ENCODE measurements at places on chromosomes 2 and 18.
A peak's percentile ranks its signal among the peaks of the same experiment; 100 is the strongest.

DNA sequence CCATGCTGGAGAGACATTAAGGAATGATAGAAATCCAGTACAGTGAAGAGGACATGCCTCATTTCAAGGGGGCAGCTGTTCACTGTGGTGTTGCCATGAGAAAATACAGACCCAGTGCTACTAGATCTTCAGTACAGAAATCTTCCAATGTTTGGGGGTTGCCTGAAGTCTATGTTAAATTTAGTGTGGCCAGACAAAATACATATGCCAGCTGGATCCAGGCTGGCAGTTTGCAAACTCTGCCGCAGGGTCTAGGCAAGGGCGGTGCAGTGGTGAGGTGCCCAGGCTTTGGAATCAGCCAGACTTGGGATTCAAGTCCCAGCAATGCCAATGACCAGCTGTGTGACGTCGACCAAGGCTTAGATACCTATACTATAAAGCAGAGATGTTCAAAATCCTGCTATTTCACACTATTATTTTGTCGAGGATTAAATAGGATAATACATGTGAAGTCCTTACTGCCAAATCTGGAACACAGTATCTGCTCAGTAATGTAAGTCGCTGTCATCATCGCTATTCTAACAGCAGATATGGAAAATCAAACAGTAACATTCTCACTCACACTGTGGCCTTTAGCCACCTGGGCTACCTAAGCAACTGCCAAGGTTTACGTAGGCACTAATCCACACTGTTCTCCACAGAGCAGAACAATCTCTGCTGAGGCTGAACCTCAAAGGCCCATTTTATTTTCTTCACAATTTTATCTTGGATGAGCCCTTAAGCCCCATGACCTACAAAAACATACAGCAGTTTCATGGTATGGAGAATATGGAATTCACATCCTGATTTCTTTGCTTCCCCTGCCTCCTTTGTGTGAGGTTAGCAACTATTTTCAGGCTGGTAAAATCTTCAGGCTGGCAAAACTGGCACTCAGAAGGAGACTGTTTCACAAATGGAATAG, 5.9 kb upstream of the TMSB10 start:
- DNase-seq: no peak

DNA sequence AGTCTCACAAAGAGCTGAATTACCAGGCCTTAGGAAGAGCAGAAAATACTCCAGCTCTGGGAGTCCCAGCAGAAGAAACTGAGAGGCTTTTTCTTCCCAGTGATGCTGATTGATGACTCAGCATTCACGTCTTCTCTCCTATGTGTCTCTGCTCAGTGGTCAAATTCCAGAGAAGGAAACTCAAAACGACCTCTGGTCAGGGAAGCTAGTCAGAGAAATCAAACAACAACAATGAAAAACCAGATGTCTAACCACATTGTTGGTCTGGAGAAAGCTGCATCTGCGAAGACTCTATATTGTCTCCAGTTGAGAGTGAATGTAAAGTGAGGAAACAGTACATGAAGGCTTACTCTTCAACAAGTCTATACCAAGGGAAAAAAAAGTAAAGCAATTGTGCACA, 28.6 kb upstream of the CERS6 start:
- DNase-seq: no peak

DNA sequence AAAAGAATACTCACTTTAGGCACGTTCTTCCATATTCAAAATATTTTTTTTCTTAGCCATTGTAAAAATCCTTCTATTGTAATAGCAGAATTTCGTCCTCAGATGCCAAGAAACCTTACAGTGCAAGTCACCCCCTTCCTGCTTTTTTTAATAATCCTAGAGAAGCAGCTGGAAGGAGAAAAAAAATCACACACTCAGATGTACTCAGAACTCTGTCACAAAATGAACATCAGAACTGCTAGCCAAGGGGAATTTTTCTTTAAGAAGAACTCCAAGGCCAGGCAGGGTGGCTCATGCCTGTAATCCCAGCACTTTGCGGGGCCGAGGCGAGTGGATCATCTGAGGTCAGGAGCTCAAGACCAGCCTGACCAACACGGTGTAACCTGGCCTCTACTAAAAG, 127.3 kb upstream of the SPATS2L start:
- no peak for DNase-seq

GRCh38 chr2:158511706-158512105, 55.0 kb downstream of the PKP4 start:
- DNase-seq: no peak

- no peak for DNase-seq
Measured at GRCh38 chr2:121078899-121079298, 206.1 kb downstream of the TFCP2L1 start.

- DNase-seq: peak; percentile 38
Measured at GRCh38 chr18:44579028-44579702, 101.5 kb upstream of the SETBP1 start.

- DNase-seq: no peak
Measured at GRCh38 chr18:79632765-79633164, 46.8 kb upstream of the CTDP1 start.

GRCh38 chr2:149213764-149214493, 116.5 kb upstream of the LYPD6 start:
- no peak for DNase-seq

GRCh38 chr18:56121669-56122068, 516.7 kb downstream of the TXNL1 start:
- DNase-seq: no peak

DNA sequence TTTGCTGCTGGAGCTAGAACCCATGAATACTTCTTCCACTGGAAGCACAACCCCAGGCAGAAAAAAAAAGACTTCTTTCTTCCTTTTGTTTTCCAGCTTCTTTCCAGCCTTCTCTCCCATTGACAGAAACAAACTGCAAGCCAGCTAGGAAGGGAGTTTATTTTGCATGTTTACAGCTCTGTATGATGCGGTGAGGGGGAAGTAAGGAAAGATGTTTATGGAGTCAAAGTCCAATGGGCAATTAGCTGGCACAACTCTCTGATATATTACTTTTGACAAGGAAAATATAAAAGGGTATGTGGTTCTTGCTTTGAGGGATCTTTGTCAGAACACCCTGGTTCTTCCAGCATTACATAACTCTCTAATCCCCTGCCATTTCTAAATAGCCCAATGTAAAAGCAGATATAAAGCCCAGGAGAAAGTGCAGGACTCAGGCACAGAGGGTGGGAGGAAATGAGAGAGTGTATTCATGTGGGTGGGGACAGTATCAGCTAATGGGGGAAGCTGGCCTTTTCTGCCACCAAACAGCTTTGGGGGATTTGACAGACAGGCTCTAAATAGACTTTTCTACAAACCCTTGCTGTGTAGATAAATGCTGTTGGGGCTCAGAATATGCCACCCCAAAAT, 9.3 kb upstream of the NMS start:
- no peak for DNase-seq

DNA sequence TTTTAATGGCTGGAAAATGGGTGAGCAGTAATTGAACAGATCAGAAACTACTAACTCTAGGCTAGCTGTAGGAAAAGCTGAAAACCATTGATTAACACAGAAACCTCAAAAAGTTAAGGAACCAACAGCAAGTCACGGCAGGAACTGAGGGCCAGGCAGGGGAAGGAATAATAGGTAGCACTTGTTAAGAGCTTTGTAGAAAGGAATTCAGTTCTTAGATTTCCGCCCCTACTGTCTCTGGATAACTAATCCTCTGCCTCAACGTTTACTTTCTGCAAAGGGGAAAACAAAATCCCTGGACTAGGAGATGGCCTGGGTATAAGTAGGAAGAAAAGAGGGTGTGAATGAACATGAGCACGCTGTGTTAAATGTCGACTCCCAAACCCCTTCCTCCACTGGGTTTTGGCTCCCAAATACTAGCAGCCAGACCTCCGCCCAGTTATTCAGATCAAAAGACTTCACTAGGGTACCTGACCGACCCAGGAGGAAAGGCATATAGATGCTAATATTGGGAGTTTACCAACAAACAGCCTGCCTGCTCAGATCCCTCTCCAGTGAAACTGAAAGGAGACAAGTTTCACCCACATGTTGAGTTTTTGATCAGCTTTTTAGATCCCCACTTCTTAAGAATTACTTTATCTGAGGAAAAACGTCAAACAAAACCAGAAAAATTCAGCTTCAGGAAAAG, 12.4 kb downstream of the SMAD2 start:
- no peak for DNase-seq

DNA sequence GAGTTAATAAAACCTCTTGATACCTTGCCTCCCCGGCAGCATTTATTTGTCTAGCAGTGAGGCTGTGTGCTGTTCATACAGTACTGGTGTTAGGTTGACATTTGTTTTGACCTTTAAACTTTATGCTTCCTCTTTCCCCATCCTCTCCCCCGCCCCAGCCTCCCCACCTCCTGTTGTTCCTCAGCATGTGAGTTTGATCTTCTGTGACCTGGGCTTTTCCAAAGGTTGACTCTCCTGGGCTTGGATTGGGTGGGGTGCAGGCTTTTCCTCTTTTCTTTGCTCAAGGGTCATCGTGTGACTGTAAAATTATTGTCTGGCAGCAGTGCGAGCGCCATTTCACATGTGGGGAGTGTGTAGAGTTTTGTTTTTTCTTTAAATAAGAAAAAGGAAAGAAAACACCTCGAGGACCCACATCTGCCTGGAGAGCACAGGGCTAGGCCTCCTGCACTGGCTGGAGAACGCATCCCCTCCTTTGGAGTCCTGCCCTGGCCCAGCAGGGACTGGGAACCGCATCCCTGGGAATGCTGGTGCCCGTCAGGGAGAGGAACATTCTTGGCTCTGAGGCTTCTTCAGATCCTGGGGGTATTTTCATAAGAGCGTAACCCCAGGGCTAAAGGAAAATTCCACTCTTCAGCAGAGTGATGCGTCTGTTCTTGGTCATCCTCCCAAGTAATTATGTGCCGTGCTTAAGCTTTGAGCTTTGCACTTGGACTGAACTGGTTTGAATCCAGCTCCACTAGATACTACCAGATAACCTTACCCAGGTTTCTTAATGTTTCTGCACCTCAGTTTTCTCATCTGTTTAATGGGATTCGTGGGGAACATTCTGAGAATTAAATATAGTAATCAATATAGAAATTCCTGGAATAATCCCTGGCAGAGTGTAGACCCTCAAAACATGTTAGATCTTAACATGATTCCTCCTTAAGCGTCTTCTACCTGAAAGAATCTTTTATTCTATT, 91.5 kb downstream of the SETBP1 start:
- no peak for DNase-seq

- DNase-seq: no peak
Measured at GRCh38 chr2:159998961-159999360, 63.5 kb downstream of the PLA2R1 start.

DNA sequence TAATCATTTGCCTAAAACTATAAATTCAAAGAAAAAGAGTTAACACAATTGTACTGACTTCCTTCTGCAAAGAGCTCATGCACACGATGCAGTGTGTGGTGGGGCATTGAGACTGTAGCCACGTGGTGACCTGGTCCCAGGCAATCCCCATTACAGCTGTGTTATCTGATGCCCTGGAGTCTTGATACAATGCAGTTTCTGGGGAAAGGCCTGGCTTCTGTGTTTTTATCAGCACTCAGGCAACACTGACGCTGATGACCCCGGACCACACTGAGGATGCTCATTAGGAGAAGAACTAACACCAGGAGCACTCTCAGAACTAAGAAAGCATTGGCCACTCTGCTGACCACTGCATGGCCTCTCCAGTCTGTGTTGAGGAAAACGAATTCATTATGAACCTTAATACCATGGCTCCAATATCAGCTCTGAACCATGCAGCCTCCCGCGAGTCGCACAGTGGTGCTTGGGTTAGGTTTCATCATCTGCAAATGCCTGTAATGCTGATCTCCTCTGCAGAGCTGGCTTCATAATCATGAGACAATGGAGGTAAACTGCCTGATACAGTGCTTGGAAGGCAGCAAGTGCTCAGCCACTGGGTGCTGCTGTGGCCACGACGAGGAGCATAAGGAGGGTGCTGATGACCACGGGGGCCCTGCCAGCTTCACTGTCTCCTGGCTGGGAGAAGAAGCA, 218.5 kb downstream of the MYT1L start:
- DNase-seq: no peak

DNA sequence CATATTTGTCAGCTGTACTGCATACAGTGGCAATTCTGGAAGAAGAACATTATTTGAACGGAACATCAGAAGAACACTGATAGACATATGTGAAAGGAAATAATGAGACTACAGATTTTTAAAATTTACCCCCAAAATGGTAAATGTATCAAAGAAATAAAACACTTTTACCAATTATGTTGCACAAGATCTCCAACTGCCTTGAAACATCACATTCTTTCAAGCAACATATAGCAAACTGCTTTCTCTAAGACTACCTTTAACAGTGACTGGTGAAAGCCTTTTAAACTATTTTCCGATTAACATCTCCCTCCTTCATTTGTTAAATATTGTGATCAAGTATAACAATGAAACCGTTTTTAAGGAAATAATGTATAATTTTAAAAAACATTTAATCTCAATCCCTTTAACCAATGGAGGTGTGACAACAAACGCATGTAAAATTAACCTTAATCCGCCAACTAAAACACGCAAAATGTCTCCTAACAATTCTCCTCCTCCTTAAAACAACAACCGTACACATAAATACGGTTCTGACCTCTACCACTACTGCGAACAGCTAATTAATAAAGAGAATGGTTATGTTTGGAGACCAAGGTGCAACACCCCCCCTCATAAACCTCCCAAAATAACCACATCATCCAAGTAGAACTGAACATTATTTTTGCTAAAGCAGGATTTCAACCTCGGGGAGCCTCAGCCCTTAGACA, 2.4 kb downstream of the FBXO11 start:
- DNase-seq: peak; percentile 12

DNA sequence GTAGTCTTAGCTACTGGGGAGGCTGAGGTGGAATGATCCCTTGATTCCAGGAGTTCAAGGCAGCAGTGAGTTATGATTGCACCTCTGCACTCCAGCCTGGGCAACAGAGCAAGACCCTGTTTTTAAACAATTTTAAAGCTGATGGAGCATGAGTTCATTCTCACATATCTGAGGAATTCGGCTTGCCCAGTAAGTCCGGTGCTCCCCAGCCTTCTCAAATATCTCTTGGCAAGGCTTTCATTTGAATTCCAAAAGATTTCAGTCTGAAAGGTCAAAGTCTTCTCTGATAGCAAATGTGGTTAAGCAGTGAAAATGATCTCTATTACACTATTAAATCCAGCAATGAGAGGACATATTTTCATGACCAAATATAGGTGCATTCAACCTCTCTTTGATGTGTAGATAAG, 27.9 kb downstream of the PIEZO2 start:
- DNase-seq: no peak
